Activated CD4-positive, alpha-beta T cell treated with anti-CD3 and anti-CD28 coated beads, Interleukin-2, amount 50 U/mL, for 1 hour (primary cell): ENCODE measurements at places on chromosomes 4 and X.

DNA sequence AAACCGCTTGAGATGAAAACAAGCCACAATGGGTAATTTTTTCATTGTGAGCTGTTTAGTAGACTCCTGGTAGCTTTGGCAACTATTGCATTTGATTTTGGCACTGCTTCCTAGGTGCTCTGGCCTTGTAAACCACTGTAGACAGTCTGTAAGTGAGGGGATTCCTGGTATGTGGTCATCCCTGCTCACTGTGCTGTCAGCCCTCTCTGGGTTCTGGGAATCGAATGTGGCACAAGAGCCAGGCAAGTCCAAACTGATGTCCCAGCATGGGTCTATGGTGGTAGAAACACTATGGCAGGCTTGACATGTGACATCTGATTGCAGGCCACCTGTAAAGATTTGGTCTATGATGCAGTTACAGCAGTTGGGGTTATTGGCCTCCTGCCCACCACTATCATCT lies 2.5 kb downstream of the USP51 start:
- no peak for DNase-seq

DNA sequence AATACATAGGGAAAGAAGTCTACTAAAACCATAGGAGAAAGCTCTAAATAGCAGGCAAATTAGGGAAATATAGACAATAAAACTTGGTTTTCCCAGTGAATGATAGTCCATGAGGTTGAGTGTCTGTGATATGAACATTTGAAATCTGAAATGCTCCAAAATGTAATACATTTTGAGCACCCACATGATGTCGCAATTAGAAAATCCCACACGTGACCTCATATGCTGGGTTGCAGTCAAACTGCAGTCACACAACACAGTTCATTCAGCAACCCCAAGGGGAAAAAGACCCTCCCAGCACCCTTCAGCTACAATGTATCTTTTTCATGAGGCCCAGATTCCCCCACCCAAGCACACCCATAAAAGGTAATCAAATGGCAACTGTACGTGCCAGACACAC lies 155.6 kb downstream of the BTC start:
- no peak for DNase-seq

- DNase-seq, result no peak
Observed at GRCh38 chr4:142120921-142121320, 484.5 kb downstream of the IL15 start.

- DNase-seq, result no peak
Observed at GRCh38 chr4:184191267-184191666, 26.4 kb downstream of the ENPP6 start.
